Tibial artery (tissue), 4 donors: ENCODE measurements at places on chromosomes 12 and 14.

GRCh38 chr14:57889245-57889644 is 23.4 kb upstream of the SLC35F4 start:
- DNase-seq, result peak; percentile 58

- peak; percentile 50 for DNase-seq
These were observed 542.1 kb upstream of the ATP2B1 start for GRCh38 chr12:90250766-90251165.

DNA sequence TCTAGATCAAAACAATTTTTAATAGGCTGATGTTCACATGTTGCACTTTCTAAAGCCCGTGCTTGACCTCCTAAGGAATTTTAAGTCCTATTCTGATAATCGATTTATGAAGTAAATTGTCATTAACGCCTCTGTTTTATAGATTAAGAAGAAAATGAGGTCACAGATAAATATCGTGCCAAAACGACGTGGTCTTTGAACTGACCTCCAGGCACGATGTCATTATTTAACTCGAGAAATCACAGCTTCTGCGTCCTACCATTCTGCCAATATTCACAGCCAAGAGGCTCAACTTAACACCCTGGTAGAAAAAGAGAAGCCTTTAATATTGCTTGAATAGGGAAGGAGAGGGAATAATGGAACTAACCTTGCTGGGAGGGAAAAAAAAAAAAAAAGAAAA is 888 bp upstream of the EEA1 start:
- DNase-seq, result no peak

DNA sequence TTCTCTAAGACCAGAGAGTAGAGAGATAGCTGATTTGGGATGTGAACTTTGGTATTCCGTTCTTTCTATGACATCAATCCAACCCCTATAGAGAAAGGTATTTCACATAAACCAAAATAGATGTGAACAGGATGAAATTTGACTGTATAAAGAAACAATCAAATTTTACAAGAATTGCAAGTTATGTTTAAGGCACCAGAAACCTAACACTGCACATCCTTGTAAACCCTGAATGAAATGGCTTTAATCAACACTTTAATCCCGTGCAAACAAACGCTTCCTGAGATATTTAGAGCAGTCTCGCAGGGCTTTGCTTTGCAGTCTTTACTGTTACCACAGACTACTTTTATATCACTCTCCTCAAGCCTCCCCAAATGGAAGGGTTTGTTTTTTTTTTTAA is 125.1 kb downstream of the APAF1 start:
- DNase-seq, result no peak

DNA sequence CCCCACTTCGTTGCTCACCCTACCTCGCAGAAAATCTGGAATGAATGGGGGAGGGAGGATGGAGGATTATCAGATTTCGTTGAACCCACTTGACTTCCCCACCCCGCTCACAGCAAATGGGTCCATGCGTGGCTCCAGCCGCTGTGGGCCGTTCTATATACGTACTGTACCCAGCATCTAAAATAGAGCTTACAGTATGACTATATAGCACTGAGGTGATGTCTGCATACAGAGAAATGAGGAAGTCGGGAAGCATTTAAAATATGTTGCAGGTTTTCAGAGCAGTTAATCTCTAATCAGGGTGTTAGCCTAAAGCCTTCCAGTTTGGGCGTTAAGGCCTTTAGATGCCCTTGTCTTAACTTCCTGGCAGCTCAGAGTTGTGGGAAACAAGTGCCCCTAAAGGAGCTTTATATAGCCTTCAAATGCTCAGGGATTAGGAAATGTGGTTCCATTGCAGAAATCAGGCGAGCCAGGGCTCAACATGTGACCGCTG is 1.4 kb downstream of the BICDL1 start:
- DNase-seq, result no peak

GRCh38 chr12:107057071-107057834 is 36.1 kb downstream of the CRY1 start:
- no peak for DNase-seq

- DNase-seq, result peak; percentile 76
These were observed 1.5 kb downstream of the CALM1 start for GRCh38 chr14:90398315-90398839.

DNA sequence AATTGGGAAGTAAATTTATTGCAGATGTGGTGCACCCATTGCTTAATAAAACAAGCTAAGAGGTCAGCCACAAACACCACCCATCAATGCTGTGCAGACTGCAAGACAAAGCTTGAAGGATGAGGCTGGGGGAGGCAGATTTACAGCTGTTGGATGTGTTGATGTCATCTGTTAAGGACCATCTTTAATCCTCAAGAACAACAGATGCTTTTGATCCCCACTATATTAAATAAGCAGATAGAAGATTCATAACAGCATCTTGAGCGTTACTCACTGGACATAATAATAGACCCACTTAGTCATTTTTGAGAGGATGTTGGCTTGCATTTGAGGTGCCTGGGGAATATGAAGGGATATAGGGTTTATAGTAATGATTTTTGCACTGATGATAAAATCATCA is 58.8 kb downstream of the GPR68 start:
- no peak for DNase-seq

DNA sequence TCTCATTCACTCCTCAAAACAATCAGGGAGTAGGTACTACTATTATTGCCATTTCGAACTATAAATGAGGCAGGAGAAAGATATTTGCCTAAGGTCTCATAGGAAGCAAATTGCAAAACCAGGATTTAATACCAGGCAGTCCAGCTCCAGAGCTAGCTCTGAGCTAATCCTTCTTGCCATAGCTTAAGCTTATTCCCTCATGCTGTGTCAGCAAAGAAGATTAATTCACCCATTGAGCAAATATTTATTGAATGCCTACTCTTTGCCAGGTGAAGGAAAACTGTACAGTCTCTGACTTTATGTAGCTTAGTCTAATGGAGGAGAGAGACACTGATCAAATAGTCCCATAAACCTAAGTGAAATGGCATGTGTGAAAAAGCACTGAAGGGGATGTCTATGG is 19.5 kb downstream of the KCNA5 start:
- no peak for DNase-seq

DNA sequence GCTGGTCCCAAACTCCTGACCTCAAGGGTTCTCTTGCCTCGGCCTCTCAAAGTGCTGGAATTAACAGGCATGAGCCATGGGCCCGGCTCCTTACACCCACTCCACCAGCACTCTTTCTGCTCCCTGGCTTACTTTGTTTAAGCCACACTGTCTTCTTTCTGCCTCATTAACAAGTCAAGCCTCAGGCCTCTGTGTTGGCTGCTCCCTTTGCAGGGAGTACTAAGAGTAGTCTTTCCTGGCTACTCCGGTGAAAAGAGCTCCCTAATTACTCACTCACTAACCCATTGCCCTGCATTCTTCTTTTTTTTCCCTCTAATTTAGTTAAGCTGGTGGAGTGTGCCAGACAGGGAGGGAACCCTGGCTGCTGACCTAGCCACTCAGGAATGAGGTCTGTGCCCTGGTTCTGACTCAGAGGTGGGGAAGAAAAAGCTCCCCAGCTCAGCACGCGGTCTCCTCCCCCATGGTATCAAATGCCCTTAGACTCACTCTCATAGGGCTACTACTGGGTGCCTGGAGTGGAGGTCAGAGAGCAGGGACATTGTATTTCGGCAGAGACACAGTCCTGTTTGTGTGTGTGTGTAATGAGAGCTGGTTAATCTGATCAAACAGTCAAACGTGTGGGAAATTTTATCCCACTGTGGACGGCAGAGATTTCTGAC is 19.8 kb downstream of the GALNT6 start:
- DNase-seq, result peak; percentile 90

DNA sequence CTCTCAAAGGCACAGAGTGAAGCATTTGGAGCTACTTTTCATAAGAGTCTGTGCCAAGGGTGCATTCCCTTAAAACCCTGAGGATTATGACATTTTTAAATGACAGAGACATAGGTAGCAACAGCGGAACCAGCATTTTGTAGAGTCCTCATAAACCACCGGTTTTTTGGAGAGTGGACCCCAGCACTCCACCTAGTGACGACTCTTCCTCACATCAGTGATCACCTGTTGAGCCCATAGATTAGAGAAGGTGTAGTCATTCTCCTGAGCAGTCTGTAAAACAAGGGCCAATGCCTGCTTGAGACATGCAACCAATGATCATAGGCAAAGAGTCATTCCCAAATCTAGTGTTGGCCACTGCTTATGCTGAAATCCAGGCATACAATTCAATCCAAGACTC is 399.1 kb downstream of the GXYLT1 start:
- DNase-seq, result no peak

DNA sequence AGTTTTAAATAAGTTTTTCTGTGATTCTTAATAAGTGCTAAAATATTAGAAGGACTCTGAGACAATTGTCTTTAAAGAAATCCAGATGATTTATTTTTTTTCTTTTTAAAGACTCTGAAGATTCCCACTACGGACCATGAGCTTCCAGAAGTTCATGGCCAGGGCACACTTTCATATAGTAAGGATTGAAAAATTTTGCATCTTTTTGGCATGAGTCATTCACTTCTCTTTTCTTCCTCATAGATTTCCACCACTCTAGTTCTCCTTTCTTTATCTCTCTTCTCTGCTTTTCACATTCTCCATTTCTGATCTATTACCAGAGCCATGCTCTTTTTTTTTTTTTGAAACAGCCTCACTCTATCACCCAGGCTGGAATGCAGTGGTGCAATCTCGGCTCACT is 385.8 kb downstream of the FLRT2 start:
- DNase-seq, result no peak

GRCh38 chr12:102321305-102322082 is 123.9 kb upstream of the PMCH start:
- DNase-seq, result no peak

GRCh38 chr12:131454418-131455217 is 256.3 kb upstream of the SFSWAP start:
- DNase-seq, result no peak

- no peak for DNase-seq
These were observed 62.7 kb upstream of the HECTD1 start for GRCh38 chr14:31270196-31270772.

DNA sequence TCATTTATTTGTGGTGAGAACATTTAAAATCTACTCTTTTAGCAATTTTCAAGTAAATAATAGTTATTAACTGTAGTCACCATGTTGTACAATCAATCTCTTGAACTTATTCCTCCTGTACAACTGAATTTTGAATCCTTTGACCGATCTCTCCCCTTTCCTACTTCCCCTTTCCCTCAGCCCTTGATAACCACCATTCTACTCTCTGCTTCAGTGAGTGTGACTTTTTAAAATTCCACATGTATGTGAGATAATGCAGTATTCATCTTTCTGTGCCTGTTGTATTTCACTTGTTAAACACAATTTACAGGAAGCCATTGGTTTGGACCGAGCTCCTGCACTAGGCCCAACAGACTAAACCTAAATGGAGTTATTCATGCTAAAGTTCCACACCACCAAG is 458.9 kb upstream of the PDE3A start:
- no peak for DNase-seq

DNA sequence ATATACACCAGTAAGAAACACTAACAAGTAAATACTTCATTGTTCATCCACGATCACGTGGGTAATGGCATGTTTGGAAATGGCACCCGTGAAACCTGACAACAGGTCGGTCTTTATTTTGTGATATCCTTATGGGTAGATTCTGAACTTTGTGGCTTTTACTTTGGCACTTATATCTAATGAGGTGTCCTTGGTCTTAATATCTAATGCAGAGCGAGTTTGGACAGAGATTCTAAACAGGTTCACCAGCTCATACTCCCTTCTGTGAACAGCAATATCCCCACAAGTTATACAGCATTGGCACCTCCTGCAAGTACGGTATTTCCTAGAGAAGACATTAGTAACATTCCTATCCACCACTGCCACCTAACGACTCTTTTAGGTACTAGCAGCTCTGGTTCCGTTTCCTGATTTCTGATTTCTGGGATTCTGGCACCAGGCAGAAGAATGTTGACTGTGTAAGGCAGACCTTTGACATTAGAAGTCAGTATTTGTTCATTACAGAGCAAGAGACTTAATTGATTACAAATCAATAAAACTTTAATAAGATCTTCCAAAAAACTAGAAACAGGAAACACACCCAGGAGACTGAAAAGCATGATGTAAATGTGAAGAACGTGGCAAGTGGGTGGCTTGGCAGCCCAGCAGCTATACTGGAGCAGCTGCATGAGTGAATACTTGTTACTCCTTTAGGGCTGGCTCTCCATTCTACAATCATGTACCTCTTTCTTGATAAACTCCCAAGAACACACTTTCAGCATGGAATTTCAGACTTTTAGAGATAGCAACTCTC is 2.5 kb downstream of the ANG start:
- peak; percentile 43 for DNase-seq

- no peak for DNase-seq
These were observed 7.9 kb downstream of the ABCB9 start for GRCh38 chr12:122958198-122958888.

DNA sequence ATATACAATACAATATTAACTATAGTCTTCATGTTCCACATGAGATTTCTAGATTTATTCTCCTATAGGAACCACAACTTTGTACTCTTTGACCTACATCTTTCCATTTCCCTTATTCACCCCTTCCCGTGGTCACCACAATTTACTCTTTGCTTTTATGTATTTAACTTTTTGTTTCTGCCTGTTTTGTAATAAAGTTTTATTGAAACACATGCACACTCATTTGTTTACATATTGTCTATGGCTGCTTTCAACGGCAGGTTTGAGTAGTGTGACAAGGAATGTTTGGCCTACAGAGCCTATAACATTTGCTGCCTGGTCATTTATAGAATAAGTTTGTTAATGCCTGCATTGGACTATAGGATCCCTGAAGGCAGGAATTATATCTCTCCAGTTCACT is 231.1 kb downstream of the CRADD start:
- DNase-seq, result no peak

GRCh38 chr12:124902916-124903315 is 11.5 kb downstream of the UBC start:
- no peak for DNase-seq

DNA sequence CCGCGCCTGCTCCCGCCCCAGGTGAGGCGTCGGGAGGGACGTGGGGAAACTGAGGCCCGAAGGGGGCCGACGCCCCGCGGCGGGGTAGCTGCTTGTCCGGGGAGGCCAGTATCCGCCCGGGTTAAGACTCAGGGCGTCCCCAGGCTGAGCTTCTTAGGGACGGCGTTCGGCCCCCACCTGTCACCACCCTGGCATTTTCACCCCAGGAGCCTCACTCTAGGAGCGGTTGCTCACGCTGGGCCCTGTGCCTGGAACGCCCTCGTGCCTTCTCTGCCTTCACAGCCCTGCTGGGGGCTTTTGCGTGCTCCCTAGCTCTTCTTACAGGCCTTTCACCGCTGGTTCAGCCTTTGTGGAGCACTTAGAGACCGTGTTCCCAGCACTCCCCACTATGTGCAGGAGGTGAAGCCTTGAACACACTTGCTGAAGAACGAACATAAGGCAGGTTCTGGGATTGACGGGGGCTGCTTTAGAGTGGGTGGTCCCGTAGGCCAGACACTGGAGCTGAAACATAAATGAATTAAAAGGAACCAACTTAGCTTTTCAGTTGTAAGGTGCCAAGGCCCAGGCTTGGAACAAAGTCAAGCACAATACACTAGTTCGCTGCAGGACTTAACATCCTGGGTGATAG is 601 bp downstream of the ZNF839 start:
- peak; percentile 78 for DNase-seq

DNA sequence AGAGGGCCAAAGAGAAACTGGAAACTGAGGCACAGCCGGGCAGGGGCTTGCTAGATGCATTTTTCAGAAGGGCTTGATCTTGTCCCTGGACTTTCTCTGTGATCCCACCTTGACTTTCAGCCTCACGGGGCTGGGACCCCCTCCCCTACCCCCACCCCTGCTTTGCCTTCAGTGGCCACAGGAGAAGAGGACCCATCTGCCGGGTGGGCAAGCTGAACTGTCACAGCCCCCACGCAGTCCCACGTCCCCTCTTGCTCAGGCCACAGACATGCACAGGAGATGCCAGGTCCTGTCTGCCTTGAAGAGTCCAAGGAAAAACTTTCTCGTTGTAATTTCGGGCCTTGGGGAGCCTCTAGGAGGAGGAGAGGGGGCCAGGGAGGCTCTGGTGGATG is 158.9 kb downstream of the KIF26A start:
- no peak for DNase-seq
